ENCODE measurements at places on chromosomes 11 and 22.

GRCh38 chr11:87127101-87127500, 89.4 kb downstream of the TMEM135 start:
- DNase-seq = no peak

DNA sequence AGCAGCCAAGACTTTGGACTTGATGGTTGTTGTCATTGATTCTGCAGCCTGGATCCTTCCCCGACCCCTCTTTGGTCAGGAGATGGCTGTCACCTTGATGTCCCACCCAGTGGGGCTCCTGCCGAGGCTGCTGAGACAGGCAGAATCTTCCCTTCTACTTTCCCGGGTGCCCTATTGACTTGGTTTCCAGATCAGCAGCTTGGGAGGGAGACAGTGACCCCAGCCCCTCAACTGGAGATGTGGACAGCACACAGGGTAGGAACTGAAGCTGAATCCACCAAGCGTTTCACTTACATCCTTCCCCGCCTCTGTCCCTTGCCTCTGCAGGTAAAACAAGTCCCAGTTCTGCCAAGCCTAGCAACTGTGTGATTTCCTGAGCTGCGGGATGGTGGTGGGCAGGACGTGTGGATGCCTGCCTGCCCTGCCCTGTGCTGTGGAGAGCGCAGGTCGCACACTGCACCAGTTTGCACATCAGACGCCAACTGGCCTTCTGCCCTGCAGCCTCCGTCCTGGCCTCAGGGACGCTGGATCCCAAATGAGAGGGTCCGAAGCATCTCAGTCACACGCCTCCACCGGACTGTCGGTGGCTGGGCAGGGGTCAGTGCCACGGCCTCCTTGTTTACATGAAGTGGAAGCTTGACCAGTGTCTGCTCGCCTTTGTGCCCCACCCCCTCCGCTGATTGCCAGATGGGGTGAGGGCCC, 34.6 kb downstream of the FAM83F start:
- peak; percentile 85 for DNase-seq

GRCh38 chr11:73393479-73394415, 17.5 kb downstream of the RELT start:
- no peak for DNase-seq

DNA sequence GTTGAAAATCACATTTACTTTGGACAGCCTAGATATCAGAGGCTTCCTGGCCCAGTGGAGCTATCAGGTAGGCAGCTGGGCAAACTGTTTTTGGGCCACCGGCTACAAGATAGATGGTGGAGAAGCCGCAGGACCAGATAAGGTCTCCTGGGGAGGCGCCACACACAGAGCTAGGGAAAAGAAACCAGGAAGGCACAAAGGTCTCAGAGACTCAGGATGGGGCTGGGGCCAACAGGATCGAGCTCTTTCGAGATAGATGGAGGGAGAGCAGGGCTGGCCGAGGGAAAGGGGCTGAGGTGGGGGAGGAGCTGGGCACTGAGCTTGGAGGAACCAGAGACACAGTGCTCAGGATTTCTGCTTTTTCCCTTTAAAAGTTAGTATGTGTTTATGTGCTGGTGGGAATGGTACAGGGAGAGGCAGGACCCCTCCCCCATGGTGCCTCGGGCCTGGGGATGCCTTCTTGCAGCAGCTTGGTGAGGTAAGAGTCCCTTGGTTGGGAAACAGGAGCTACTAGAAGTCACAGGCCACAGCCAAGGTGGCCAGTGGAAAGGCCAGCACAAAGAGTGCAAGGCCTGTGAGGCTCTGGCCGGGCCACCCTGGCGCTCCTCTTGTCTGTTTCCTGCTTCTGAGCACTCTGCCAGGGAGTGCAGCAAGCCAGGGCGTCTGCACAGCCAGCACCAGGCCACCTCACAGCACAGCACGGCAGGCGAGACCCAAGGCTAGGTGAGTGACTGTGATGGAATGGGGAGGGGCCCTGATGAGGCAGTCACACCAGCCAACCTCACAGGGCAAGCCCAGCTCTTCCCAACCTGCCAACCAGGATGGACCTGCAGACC, 11.5 kb upstream of the NAP1L4 start:
- DNase-seq = no peak

DNA sequence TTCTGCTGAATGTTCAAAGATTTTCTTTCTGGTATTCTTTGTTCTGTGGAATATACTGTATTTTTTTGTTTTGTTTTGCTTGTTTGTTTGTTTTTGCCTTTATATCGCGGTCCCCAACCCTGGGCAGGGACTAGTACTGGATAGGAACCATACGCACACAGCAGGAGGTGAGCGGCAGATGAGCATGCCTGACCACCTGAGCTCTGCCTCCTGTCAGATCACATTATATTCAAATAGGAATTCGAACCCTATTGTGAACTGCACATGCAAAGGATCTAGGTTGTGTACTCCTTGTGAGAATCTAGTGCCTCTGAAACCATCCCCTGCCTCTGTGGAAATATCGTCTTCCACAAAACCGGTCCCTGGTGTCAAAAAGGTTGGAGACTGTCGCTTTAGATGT, 83.3 kb upstream of the ANO3 start:
- DNase-seq = no peak

- no peak for DNase-seq
These were observed 25.8 kb upstream of the TREH start for GRCh38 chr11:118705111-118705741.

GRCh38 chr22:31247726-31248125, 35.6 kb downstream of the LIMK2 start:
- no peak for DNase-seq

- DNase-seq = peak; percentile 76
These were observed 1.7 kb downstream of the MALAT1 start for GRCh38 chr11:65500387-65501185.

DNA sequence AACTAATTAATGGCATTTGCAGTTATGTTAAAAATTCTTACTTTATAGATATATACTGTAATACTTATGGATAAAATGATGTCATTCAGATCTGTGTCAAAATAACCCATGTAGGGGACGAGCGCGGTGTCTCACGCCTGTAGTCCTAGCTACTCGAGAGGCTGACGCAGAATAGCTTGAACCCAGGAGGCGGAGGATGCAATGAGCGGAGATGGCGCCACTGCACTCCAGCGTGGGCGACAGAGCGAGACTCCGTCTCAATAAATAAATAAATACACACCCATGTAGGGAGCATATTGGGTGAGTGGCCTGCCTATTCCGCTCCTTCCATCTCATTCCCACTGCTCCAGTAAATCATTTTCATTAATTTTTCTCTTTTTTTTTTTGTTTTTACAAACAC, 7.1 kb downstream of the SNU13 start:
- no peak for DNase-seq

DNA sequence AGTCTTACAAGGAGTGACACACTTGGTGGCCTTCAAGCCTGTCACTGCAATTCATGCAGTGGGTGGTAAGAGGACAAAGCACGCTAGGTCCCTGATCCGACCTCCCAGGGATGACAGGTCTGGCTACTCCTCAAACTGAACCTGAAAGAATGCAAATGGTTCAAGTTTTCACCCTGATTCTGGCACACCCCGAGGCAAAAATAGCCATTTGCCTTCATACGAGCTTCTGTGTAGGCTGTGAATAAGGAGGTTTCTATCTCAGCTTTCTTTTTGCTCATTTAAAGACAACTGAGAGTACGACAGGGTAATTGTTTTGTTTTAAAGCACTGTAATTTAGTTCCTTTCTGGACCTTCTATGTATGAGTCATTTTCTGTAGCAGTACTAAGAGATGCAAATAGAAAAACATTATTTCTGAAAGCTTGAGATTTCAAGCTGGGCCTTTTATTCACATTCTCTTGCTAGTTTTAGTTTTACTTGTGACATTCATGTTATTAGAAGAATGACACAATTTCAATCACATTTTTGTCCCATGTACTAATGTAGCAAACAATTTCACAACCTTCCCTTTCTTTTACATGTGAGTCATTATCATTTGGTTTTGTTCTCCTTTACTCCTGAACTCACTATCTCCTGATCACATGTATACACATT, 56.6 kb upstream of the FDX1 start:
- DNase-seq = no peak

- no peak for DNase-seq
These were observed 137.4 kb downstream of the PLEKHA7 start for GRCh38 chr11:16876837-16877236.

DNA sequence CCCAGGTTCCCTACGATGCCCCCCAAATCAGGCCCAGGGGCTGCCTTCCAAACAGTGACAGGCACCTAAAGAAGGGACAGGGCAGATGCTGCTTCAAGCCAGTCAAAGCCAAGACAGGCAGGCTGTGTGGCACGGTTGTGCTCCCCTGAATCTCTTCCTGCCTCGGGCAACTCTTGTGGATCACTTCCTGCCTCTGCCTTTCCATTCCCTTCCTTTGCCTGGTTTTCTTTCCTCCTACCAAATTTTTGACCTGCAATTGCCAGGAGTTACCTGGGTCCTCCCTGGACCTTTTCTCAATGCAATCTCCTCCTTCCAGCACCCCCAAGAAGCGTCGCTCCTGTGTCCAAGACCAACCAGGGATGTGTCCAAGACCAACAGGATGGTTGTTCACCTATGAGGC, 5.5 kb downstream of the C11orf16 start:
- no peak for DNase-seq

- DNase-seq = peak; percentile 57
These were observed 25.3 kb downstream of the SAMM50 start for GRCh38 chr22:43980579-43980978.

DNA sequence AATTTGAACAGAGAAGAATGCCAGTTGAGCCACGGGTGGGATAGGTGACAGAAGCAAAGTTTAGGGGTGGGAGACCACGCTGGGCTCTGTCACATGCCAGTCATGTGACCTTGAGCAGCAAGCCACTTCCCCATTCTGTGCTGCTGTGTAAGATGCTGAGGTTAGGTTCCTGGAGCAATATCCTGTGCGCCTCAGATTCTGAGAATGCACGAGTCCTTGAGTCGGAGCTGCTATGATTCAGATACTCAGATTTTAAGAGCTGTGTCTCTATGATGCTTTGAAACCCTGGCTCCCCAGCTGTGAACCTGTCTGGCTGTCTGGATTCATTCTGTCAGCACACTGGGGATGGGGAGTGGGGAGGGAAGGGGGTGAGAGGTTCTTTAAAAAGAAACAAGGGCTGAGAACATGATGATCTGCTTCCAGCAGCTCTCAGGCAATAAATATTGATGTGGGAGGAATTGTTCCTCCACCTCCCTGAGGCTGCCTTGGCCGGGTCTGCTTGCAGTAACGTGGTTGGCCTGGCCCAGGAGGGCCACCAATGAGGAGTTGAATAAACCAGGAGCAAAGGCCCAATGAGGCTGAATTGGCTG, 24.0 kb downstream of the SLCO2B1 start:
- DNase-seq = no peak

DNA sequence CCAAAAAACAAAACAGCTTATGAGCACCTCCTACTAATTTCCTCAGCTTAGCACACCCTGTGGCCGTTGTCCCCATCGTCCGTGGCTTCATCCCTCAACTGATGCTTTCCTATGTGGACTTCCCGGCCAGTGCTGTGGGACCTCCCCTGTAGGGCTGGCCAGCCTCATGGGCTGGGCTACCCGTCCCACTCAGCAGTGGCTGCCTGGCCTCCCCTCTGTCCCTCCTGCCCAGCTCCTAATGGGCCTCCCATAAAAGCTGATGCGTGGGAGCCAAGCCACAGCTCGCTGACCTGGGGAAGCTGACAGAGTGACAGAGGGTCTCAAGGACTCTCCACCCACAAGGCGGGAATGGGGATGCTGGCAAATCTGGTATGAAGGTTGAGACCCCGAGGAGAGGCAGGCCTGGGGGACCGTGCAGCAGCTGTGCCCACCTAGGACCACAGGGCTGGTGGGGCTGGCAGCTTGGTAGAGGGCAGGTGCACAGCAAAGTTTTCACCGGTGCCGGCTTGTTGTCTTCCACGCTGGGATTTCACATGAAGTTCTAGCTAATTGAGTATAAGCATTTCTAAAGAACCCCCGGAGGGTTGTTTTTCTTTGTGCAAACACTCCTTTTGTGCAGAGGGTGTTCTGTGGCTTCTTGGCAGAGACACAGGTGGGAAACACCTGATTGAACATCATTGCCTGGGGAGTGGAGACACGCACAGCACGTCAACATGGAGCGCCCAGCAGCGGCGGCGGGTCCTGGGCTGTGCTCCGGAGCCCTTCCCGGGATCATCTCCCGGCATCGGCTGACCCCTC, 23.2 kb downstream of the TBX1 start:
- DNase-seq = no peak

GRCh38 chr22:39309364-39309861, 10.0 kb downstream of the RPL3 start:
- no peak for DNase-seq

DNA sequence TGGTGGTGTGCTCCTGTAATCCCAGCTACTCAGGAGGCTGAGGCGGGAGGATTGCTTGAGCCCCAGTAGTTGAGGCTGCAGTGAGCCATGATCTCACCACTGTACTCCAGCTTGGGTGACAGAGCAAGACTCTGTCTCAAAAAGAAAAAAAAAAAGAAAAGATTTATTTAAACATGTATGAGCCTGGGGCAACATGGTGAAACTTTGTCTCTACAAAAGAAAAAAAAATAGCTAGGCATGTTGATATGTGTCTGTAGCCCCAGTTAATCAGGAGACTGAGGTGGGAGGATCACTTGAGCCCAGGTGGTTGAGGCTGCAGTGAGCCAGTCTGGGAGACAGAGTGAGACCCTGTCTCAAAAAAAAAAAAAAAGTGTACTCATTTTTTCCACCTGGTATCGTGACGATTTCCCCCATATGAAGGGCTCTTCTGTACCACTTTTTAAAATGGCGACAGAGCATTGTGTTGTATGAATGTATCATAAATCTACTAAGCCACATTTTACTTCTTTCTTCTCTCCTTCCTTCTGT, 16.4 kb upstream of the KCTD14 start:
- no peak for DNase-seq

GRCh38 chr11:87039371-87039770, 1.6 kb downstream of the TMEM135 start:
- no peak for DNase-seq

DNA sequence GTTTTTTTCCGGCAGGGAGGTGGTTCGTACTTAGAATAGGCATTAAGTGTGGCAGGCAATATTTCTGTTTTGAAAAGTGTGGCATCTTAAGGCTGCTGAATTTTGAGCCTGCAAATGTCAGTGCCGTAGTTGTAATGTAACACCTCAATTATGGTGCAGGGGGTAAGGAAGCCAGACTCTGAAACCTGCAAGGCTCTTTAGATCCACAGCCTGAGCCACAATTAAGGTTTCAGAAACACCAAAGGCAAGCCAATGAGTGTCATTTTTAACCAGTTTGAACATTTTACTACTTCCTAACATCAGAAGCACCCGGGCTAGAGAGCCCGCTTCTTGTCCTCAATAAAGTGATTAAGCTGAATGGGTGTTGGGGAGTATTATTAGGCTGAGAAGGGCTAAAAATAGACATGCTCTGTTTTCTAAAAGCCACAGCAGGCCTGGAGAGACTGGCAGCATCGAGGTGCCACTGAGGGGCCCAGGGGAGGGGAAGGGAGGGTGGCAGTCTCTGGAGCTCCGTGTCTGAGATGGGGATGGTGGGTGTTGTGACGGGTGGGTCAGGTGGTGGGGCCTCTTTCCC, 113.4 kb downstream of the ZBTB16 start:
- no peak for DNase-seq

- DNase-seq = no peak
These were observed 32.2 kb upstream of the GRIA4 start for GRCh38 chr11:105577641-105578040.

GRCh38 chr11:99020352-99021225, at the start of gene CNTN5:
TSS of gene CNTN5 (plus strand) at chr11:99020949.
- DNase-seq = no peak

Data from mesenteric fat pad (tissue), 1 donor.